Hair follicle dermal papilla cell (primary cell): ENCODE measurements at places on chromosomes 3 and 15. TPM values are rescaled to one million over a fixed set of nuclear protein-coding genes. Genes with fewer than 3 reads are reported as not detected.

CCR8 gene
- total RNA-seq, result not detected in 2 replicates

OR5K2 gene
- total RNA-seq, result not detected in 2 replicates

ROPN1 gene
- not detected in 2 replicates for total RNA-seq

PP2D1 gene
- total RNA-seq, result not detected in 2 replicates

SCN5A gene
- 0.24 and 0.32 TPM in 2 replicates for total RNA-seq

LTF gene
- total RNA-seq, result under 0.01 TPM in 1 of 2 replicates, not detected in the other
